ENCODE measurements at places on chromosomes 13 and 19.

DNA sequence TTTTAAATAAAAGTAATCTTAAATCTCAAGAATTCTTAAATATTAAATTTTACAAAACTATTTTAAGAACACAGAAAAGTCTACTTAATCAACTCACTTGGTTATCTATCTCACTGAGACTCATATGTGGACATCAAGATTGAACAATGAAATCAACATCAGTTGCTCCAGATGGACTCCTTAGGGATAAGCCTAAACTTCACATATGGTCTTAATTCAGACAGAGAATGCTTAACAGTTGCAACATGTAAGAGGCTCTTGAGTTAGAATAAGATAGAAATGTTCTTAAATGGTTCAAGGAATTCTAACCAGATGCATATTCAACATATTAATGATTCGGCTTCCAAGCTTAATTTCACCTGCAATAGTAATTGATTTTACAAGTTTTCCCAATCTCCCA, 1730.9 kb downstream of the PCDH9 start:
- DNase-seq, result no peak

- no peak for DNase-seq
Measured at GRCh38 chr13:100537486-100537885, 51.1 kb downstream of the GGACT start.

DNA sequence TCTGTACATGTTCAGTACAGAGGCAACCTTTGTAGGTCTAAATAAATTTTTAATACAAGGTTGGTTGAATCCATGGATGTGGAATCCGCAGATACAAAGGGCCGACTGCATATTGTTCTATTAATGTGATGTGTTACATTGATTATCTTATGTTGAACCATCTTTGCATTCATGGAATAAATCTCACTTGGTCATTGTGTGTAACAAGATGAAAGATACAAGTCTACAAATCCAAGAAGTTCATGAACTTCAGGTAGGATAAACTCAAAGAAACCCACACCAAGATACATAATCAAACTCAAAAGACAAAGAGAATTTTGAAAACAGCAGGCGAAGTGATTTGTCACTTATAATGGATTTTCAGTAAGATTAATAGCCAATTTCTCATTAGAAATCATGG, 8.0 kb upstream of the TFDP1 start:
- no peak for DNase-seq

DNA sequence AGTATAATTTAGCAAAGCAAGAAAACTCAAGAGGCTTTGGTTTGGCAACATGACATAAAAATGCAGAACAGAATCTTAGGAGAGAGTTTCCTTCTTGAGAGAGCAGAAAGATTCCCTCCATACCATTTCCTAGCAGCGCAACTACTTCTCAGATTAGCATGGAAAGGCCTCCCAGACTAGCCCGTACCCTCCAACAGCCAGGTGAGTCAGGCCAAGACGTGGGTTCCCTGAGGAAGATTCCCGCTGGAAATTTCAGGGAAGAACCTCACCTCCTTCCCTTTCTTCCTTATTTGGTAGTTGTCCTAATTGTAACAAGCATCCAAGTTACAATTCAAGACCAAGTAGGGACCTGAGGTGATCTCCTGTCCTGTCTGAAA, 12.3 kb downstream of the COL4A2 start:
- DNase-seq, result no peak

GRCh38 chr19:44741841-44742329, 6.6 kb upstream of the BCL3 start:
- no peak for DNase-seq

GRCh38 chr13:31849206-31849605, 109.9 kb downstream of the RXFP2 start:
- no peak for DNase-seq

DNA sequence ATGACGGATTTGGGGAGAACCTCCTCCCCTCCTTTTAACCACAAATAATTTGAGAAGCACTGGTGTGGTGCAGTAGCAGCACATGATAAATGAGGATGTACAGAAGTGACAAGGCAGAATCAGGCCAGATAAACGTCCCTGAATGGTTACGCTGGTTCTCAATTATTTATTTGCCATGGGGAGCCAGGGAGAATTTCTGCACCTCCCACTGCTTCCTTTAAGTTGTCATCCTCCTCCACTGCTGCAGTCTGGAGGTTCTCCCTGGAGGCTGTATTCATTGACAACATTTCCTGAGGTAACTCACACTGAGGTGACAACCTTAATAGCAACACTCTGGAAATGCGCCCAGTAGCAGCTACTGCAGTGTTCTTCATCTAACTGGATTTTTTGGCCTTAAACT, 308.9 kb upstream of the SLITRK1 start:
- no peak for DNase-seq

DNA sequence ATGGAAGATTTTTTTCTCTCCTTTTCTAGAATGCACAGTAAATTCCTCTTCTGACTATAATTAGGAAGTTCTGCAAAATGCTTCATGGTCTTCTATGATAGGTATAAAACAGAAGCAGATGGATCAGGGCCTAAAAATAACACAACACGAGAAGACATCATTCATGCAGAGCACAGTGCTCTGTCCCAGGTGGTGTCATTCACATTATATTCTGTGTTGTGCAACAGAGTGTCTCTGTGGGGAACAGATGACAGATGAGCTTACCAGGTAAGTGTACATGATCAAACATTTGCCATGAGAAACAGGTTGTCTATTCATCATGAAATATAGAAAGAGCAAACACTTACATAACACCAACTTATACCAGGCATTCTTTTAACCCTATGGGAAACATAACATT, 288.3 kb downstream of the KCTD12 start:
- no peak for DNase-seq

- DNase-seq, result no peak
Measured at GRCh38 chr13:102141625-102142472, 260.0 kb downstream of the FGF14 start.

DNA sequence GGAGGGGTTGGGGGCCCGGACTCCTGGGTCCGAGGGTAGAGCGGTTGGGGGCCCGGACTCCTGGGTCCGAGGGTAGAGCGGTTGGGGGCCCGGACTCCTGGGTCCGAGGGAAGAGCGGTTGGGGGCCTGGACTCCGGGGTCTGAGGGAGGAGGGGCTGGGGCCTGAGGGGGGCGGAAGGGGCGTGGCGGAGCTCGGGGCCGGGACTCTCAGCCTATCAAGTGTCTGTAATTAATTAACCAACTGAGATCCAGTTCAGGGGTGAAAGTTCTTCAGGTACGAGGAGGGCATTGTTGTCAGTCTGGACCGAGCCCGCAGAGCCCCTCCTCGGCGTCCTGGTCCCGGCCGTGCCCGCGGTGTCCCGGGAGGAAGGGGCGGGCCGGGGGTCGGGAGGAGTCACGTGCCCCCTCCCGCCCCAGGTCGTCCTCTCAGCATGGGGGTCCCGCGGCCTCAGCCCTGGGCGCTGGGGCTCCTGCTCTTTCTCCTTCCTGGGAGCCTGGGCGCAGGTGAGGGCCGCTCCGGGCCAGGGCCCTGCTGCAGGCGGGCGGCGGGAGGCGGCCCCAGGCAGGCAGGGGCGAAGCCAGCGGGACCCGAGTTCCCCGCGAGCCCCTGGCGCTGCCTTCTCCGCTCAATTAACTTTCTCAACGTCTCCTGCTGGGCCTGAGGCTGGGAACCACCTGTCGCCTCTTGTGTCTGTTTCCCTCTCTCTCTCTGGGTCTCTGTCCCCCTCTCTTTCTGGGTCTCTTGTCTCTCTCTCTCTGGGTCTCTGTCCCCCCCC, 697 bp downstream of the FCGRT start:
- no peak for DNase-seq
